Muscle of back (tissue), 13 donors: ENCODE measurements at places on chromosomes 2 and 18. TPM values are rescaled to one million over a fixed set of nuclear protein-coding genes. Genes with fewer than 3 reads are reported as not detected.

Gene CHST9
- polyA plus RNA-seq, result 0.16 TPM

Gene KIDINS220
- 59.4 TPM for polyA plus RNA-seq

Gene ALLC
- not detected for polyA plus RNA-seq

Gene KIF5C
- 2.0 TPM for polyA plus RNA-seq

Gene OTOS
- not detected for polyA plus RNA-seq

Gene EFR3B
- polyA plus RNA-seq, result 4.5 TPM

Gene DNAJC27
- 4.7 TPM for polyA plus RNA-seq

Gene RESP18
- polyA plus RNA-seq, result not detected

Gene ZNF396
- polyA plus RNA-seq, result 1.6 TPM

Gene KLHL41
- 3,511 TPM for polyA plus RNA-seq

Gene UGT1A3
- polyA plus RNA-seq, result not detected

Gene TUBA3E
- polyA plus RNA-seq, result not detected

Gene NXPH2
- 13.7 TPM for polyA plus RNA-seq

Gene HSBP1L1
- polyA plus RNA-seq, result 4.4 TPM

Gene SATB2
- 1.5 TPM for polyA plus RNA-seq

Gene AFF3
- polyA plus RNA-seq, result 2.9 TPM

Gene ZNF2
- polyA plus RNA-seq, result 6.0 TPM

Gene DPY30
- 46.9 TPM for polyA plus RNA-seq

Gene VWA3B
- polyA plus RNA-seq, result 0.30 TPM

Gene ALPI
- not detected for polyA plus RNA-seq

Gene MATN3
- 1.2 TPM for polyA plus RNA-seq

Gene RNF144A
- polyA plus RNA-seq, result 23.6 TPM

Gene SCN9A
- 3.2 TPM for polyA plus RNA-seq

Gene POTEJ
- polyA plus RNA-seq, result not detected

Gene FEV
- 0.48 TPM for polyA plus RNA-seq

Gene CELF4
- polyA plus RNA-seq, result 1.2 TPM

Gene CRYBA2
- polyA plus RNA-seq, result not detected

Gene FIGN
- 2.3 TPM for polyA plus RNA-seq

Gene COA5
- polyA plus RNA-seq, result 45.4 TPM

Gene CPO
- polyA plus RNA-seq, result 0.35 TPM

Gene ARHGAP15
- polyA plus RNA-seq, result 14.6 TPM

Gene SRD5A2
- polyA plus RNA-seq, result not detected

Gene IHH
- polyA plus RNA-seq, result 0.16 TPM

Gene CHRNG
- 111 TPM for polyA plus RNA-seq

Gene PLCL1
- polyA plus RNA-seq, result 19.2 TPM

Gene CHRND
- polyA plus RNA-seq, result 88.9 TPM

Gene GDF7
- 1.4 TPM for polyA plus RNA-seq

Gene ALPG
- polyA plus RNA-seq, result not detected
